ENCODE measurements at places on chromosomes 6 and 20. TPM values are rescaled to one million over a fixed set of nuclear protein-coding genes. Genes with fewer than 3 reads are reported as not detected.

Gene PLCB4
- total RNA-seq = 15.2 TPM

Gene COL21A1
- total RNA-seq = 0.81 TPM

Gene OR2H1
- total RNA-seq = not detected

Gene ILRUN
- 30.3 TPM for total RNA-seq

Gene SRMS
- not detected for total RNA-seq

Gene PREX1
- 11.8 TPM for total RNA-seq

Gene GPR6
- not detected for total RNA-seq

Gene CD24
- total RNA-seq = 281 TPM

Gene MLN
- total RNA-seq = not detected

Gene PSORS1C2
- total RNA-seq = not detected

Gene KCNK16
- not detected for total RNA-seq

Gene MOXD1
- total RNA-seq = 2.3 TPM

Gene UST
- total RNA-seq = 2.5 TPM

Gene GNRH2
- total RNA-seq = not detected

Gene SLC17A3
- 1.4 TPM for total RNA-seq

Gene KCNQ5
- 1.7 TPM for total RNA-seq

Gene SULF2
- 22.7 TPM for total RNA-seq

Gene ABCC10
- total RNA-seq = 9.4 TPM

Gene SLC35F1
- 0.01 TPM for total RNA-seq

Gene SUN5
- total RNA-seq = not detected

Gene GLP1R
- total RNA-seq = not detected

Gene CLPSL2
- total RNA-seq = not detected

Gene TCF15
- not detected for total RNA-seq

Gene ARMH2
- not detected for total RNA-seq

Gene LMBRD1
- total RNA-seq = 12.6 TPM

Gene C4B
- total RNA-seq = 0.56 TPM

Gene NOX3
- not detected for total RNA-seq

Gene CPNE5
- 0.11 TPM for total RNA-seq

Gene ZC2HC1B
- total RNA-seq = not detected

Gene DPM1
- total RNA-seq = 73.8 TPM

Gene GATA5
- total RNA-seq = 0.69 TPM

Gene LINC00237
- not detected for total RNA-seq

Gene RAD21L1
- total RNA-seq = not detected

Gene TFB1M
- total RNA-seq = 7.5 TPM

Gene OOEP
- total RNA-seq = not detected

Gene TMEM200A
- total RNA-seq = not detected

Gene NKAPL
- not detected for total RNA-seq

Gene BTN1A1
- total RNA-seq = not detected

Gene SCRT2
- total RNA-seq = not detected

Gene SPATA25
- 0.77 TPM for total RNA-seq

Gene CEP85L
- 1.5 TPM for total RNA-seq

Gene CRIP3
- 0.20 TPM for total RNA-seq

Gene POU5F1
- 3.2 TPM for total RNA-seq

Gene TFAP2A
- total RNA-seq = 18.7 TPM

Gene TPBG
- 42.7 TPM for total RNA-seq

Gene SALL4
- total RNA-seq = 2.3 TPM

Gene ENPP3
- not detected for total RNA-seq

Gene MBOAT1
- total RNA-seq = 2.9 TPM

Gene MRAP2
- total RNA-seq = 1.1 TPM

Gene PLEKHG1
- total RNA-seq = 0.40 TPM

Gene PPP1R16B
- total RNA-seq = 0.14 TPM
